ENCODE measurements at places on chromosomes 6 and 20.

DNA sequence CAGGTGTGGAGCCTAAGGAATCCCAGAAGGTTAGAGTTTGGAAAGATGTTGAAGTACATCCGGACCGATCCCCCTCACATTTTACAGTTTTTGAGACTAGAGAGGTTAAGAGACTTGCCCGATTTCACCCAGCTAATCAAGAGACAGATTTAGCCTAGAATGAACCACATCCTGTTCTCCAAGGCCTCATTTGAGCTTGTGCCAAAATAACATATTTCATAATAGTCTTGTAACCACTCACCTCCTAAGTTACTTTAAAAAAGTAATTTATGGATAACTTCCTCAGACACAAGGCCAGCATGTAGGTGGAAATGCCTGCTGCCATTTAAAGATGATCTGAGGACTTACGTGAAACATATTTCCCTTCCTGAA, 39.8 kb upstream of the ARHGAP18 start:
- DNase-seq = no peak

DNA sequence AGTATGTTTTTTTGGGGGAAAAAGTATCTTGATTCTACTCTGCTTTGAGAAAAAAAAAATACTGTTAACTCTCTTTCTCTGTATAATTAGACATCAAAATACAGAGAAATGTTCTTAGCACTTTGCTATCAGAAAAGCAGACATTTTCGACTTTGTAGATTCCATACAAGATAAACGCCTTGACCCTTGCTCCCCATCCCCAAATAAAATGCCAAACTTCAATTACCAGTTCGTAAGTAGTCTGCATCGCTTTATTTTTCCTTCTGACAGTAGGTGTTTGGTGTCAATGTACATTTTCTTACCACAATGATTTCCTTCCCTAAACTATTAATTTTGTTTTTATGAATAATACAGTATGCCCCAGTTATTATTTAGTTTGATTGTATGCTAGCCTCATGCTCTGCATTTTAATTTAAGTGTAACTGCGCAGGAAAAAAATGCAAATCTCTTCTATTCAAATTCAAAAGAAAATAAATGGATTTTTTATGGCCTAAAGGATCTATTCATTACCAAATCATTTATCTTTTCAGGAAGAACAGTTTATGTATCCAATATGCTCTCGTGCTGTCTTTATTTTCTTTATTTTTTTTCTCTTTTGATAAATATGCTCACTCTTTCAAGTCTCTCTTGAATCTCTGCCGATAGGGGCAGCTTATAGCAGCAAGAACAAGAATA, 84.8 kb upstream of the ZNF217 start:
- DNase-seq = no peak

DNA sequence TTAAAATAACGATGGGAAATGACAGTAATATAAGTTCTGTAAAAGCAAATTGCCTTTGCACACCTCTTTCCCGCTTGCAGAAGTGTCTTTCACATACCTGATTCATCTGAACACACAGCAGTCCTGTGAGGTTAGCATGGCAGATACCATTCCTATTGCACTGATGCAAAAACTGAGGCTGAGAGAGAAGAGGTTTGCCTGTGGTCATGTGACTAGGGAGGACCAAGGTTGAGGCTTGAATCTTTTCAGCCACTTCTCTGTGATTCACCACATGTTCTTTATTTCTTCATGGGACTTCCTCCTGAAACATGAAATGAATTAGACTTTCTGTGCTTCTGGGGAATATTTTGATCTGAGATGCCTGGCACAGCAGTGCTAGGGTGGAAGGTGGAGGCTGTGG, 92.9 kb downstream of the VEGFA start:
- DNase-seq = no peak

DNA sequence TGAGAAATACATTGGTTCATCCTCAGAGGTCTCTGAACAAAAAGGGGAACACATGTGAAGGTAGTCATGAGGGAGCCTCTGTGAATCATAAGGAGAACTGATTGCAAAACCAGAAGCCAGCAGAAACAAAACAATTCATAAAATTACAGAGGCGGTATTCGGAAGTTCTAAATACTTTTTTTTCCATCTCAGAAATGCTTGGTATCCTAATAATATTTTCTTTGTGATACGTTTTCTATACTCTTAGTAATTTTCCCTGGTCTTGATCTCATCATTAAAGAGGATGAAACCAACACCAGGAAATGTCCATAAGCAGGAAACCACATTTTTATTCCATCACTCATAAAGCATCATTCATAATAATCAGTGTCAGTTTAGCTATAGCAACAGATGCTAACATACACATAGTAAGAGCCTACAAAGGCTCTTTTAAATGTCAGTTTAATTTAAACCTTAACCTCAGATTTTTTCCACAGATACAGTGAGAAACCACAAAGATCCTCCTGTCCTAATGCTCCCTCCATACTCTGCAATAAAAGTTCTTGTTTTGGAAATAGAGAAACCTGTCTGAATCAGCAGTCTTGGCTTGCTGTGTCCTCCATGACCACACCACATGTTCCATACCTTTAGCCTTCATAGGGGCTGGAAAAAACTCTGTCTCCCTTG, 29.2 kb downstream of the SGK1 start:
- peak; percentile 27 for DNase-seq

GRCh38 chr6:161736781-161737292, 463.0 kb upstream of the AGPAT4 start:
- DNase-seq = no peak

DNA sequence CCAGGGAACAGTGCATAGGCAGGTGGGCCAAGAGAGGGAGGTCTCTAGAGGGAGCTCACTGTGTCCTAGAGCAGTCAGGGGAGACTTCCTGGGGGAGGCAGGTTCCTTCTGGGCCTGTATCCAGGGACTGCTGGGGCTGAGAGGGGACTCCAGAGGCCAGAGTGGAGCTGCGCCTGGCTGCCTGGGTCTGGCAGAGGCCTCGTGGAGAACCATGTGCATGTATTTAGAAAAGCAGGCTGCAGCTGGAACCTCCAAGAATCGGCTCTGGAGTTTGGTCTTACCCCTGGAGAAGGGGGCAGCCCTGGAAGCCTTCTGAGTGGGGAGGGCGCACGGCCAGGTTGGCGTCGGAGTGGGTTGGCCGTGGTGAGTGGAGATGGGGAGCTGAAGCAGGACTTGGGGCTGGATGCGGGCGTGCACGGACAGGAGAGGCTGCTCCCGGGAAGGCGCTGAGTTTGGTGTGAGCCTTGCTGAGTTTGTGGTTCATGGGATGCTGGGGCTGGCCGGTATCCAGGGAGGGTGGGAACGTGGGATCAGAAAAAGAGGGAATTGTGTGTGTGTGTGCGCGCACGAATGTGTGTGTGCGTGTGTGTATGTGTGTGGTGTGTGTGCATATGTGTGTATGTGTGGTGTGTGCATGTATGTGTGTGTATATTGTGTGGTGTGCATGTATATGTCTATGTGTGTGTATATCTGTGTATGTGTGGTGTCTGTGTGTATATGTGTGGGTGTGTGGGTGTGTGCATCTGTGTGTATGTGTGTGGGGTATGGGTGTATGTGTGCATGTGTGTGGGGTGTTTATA, 10.8 kb downstream of the VSTM2L start:
- DNase-seq = no peak

DNA sequence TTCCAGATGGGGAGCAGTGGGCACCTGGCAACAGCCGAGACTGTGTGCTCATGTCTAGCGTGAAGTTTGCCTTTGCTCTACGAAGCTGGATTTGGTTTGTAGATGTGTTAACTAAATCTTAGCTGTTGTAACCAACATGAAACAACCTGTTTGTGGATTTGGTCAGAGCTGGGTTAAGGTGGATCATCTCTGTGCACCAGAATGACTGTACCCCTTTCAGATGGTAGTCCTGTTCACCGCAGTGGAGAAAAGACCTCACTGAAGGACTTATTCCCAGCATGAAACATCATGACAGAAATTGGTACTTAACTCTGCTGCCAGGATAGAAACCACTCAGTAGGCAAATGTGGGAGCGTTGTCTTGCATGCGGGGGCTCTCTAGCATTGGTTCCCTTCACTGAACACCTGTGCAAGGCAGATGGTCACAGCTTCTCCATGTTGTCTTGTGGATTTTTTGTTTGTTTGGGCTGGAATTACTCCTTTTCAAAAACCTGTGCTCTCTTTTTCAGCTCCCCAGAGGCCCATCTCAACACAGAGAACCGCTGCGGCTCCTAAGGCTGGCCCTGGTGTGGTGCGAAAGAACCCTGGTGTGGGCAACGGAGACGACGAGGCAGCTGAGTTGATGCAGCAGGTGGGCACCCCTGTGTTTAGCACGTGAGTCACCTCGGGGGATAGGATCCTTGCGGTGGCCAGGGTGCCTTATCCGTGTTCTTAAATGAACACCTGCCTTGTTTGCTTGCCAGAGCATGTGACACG, 19.3 kb upstream of the EFCAB8 start:
- DNase-seq = no peak

GRCh38 chr6:70363741-70364493, 49.4 kb upstream of the FAM135A start:
- DNase-seq = no peak

DNA sequence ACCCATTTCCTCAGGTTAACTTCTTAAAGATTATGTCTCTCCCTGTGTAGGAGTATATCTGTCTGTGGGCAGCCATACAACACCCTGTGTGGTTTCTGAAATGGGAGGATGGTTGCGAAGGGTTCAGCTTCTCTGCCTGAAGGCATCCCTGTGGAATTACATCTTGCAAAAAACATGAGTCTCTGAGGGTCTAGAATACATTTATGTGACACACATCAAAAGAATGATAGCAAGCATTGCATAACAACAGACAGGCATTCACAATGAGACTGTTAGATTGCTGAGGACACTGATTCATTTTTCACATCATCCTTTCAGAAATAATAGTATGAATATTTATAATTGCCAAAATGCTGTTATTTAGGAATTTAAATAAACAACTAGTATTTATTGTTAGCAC, 670.9 kb downstream of the HTR1B start:
- no peak for DNase-seq

DNA sequence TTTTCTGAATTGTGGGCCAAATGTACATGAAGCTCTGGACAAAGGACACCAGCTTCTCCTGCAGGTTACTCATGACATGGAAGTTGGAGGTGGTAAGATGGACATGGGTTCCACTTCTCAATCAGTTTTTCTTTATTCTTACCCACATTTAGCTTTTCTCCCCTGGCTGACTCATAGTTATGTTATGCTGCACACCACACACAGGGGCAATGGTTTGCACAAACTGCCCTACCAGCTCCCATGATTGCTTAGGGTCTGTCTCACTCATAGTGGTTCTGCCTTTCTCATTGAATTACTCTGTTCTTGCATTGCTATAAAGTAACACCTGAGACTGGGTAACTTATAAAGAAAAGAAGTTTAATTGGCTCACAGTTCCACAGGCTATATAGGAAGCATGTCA, 4.5 kb upstream of the CD109 start:
- DNase-seq = no peak

- no peak for DNase-seq
Observed at GRCh38 chr6:127031511-127031910, 87.0 kb upstream of the RSPO3 start.

- no peak for DNase-seq
Observed at GRCh38 chr6:7992002-7992815, 72.0 kb downstream of the BLOC1S5 start.

GRCh38 chr20:653110-653589, at the start of gene SRXN1:
Gene SRXN1, minus strand, starts transcription at chr20:653200. Its CDS starts 15 bp downstream, at chr20:653185.
- no peak for DNase-seq

All from Panc1 (cell line).